A549 treated with RU486 at 1 μM for 4 hours (cell line): ENCODE measurements at places on chromosomes 6 and 20. TPM values are rescaled to one million over a fixed set of nuclear protein-coding genes. Genes with fewer than 3 reads are reported as not detected.

The RBM24 gene
- 10.4 to 13.7 TPM (median 12.7 TPM) in 5 replicates for total RNA-seq

The CALHM4 gene
- not detected in 5 replicates for total RNA-seq

The MYT1 gene
- total RNA-seq: 0.03 to 0.45 TPM (median 0.27 TPM) in 4 of 5 replicates, not detected in the other

The ZFP57 gene
- not detected in 5 replicates for total RNA-seq

The ADGB gene
- total RNA-seq: not detected in 5 replicates

The KDM1B gene
- 6.3 to 7.8 TPM (median 7.3 TPM) in 5 replicates for total RNA-seq

The SLC26A8 gene
- not detected in 5 replicates for total RNA-seq

The SLC23A2 gene
- total RNA-seq: 13.1 to 17.2 TPM (median 17.0 TPM) in 5 replicates

The PSORS1C2 gene
- total RNA-seq: not detected in 5 replicates

The DCDC2 gene
- 3.0 to 4.3 TPM (median 3.3 TPM) in 5 replicates for total RNA-seq

The FAXC gene
- 5.1 to 7.1 TPM (median 6.7 TPM) in 5 replicates for total RNA-seq

The TRDN gene
- total RNA-seq: not detected in 5 replicates

The POM121L2 gene
- total RNA-seq: not detected in 5 replicates

The ZKSCAN3 gene
- 1.3 to 1.9 TPM (median 1.6 TPM) in 5 replicates for total RNA-seq

The UNC5CL gene
- 0.30 to 0.57 TPM (median 0.42 TPM) in 5 replicates for total RNA-seq

The TRIM31 gene
- total RNA-seq: 1.6 to 3.1 TPM (median 2.3 TPM) in 5 replicates

The BPIFB1 gene
- total RNA-seq: 0.13 to 0.19 TPM in 2 of 5 replicates, not detected in the others

The LAMA2 gene
- 0.26 to 1.5 TPM (median 0.57 TPM) in 5 replicates for total RNA-seq

The HRH3 gene
- total RNA-seq: not detected in 5 replicates

The FOXC1 gene
- total RNA-seq: 5.5 to 10.2 TPM (median 9.4 TPM) in 5 replicates

The CST2 gene
- total RNA-seq: 0.23 to 0.53 TPM (median 0.38 TPM) in 3 of 5 replicates, not detected in the others

The EYS gene
- 0.02 to 0.33 TPM in 2 of 5 replicates, not detected in the others for total RNA-seq

The C4A gene
- total RNA-seq: 0.50 to 1.7 TPM (median 0.99 TPM) in 5 replicates

The SAMD3 gene
- not detected in 5 replicates for total RNA-seq

The ARG1 gene
- not detected in 5 replicates for total RNA-seq

The PTCRA gene
- not detected in 5 replicates for total RNA-seq

The HTR1E gene
- total RNA-seq: not detected in 5 replicates

The PRR18 gene
- total RNA-seq: 0.16 to 0.27 TPM (median 0.23 TPM) in 4 of 5 replicates, not detected in the other

The FUT9 gene
- not detected in 5 replicates for total RNA-seq

The TRIM10 gene
- total RNA-seq: not detected in 5 replicates
